ENCODE measurements at places on chromosomes 7 and 10.

DNA sequence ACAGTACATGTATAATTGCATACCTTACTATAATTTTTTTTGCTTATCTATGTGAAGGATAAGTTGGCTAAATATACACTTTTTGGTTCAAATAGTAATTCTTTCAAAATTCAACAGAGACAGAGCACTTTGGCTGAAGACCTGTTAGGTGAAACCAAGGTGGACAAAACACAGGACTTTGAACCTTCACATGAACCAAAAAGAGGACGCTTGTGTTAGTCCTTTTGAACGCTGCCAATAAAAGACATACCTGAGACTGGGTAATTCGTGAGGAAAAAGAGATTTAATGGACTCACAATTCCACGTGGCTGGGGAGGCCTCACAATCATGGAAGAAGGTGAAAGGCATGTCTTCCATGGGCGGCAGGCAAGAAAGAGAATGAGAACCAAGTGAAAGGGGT lies 4.7 kb upstream of the AGMO start:
- no peak for DNase-seq

- no peak for DNase-seq
These were observed 93.2 kb upstream of the KIF5B start for GRCh38 chr10:32149252-32149955.

DNA sequence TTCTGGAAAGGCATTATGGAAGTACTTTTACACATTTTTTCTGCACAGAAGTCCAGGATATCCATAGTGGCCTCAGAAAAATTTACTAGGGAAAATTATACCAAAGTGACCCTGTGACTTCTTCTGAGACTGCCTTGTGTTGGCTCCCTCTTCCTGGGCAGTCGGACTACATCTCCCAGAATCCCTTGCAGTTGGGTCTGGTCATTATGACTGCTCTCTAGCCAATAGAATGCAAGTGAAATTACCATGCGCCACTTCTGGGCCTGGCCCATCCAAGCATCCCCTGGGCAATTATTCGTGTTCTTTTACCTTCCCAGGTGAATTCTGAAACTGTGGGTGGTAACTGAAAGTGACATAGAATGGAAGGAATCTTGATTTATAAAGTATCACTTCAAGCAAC lies 430.9 kb downstream of the ACTR3B start:
- no peak for DNase-seq

DNA sequence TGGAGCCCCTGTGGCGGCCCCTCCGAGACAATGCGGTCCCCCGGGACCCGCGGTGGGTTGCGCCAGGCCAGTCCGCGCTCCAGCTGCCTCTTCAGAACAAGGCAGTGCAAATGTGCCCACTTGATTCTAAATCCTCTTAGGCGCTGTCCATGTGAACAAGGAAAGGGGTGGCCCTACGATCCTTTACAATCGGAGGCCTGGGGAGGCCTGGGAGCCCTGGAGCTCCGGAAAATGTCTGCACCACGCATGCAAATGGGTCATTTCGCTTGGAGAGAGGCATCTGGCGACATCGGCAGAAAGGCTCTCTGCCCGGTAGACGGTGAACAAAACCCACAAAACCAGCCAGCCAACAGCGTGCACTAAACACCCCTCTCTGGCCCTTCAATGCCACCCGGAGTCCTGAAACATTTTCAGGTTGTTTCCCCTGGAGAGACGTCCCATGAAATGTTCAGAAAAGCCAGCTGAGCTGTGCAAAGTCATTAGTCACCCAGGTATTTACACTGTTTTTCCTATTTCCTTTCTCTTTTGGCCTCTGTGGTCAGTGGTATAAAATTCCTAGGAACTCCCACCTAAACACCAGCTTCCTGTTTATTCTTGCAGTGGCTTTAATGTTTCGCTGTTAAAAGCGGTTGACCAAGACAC lies 102.8 kb upstream of the ZNF438 start:
- DNase-seq: no peak

DNA sequence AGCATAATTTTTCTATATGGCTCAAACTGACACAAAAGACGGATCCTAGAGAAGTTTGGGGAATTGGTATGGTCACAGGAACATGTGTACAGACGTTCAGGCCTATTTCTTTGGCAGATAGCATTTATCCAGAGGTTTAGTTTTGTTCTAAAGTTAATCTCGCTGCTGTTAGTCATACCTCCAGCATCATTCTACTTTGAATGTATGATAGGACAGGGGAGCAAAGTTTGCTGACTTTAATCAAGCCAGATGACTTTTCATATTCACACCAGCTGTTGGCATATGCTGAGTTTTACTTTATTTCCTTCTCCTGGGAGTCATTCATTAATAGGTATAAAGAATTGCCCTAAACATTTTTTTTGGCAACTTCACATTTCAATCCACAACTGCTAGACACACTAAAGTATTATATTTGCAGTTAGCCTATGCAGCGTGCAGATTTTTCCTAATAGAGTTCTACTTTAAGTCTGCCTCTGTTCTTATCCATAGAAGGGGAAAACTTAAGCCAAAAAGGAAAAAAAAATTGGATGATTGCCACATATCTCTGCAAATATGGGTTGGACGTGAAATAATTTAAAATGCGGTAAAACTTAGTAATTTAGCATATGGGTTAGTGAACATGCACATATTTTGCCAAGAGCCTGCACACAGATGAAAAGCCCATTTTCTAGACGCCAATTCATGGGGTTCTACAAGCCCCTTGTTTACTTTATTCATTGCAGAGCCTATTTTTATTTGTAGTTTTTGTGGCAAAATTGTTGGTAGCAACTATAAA lies 213.1 kb downstream of the C7orf25 start:
- no peak for DNase-seq

GRCh38 chr7:140676306-140676705 lies 3.6 kb downstream of the ADCK2 start:
- no peak for DNase-seq

DNA sequence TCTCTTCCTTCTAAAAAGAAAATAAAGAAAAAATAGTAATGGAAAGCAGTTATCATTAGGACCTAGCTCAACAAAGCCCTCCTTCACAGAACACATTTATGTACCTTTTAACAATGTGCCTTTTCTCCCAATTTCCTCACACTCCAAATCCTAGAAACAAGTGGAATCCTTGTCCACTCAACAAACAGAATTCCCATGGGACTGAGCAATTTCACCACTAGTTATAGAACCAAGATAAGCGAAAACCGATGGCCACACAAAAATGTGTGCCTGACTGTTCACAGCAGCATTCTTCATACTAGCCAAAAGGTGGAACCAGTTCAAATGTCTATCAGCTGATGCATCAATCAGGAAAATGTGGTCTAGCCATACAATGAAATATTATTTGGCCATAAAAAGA lies 17.3 kb downstream of the DCLRE1C start:
- DNase-seq: no peak

DNA sequence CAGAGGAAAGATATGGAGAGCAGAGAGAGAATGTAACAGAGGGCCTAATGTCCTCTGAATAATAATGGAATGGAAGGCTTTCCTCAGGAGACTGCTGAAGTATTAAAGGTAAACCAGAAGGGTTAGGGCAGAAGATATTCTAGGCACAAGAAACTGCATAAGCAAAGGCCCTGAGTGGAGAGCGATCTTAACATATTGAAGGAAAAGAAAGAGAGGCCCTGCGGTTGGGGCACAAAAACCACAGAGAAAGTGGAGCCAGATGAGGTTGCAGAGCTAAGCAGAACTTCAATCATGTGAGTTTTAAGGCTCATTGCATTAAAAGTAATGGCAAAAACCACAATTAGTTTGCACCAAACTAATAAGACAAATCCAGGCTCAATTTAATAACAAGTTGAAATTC lies 115.8 kb upstream of the VSTM2A start:
- DNase-seq: no peak

GRCh38 chr10:74898201-74898976 lies 72.0 kb downstream of the KAT6B start:
- DNase-seq: no peak

GRCh38 chr10:104779701-104780100 lies 138.6 kb downstream of the SORCS3 start:
- DNase-seq: no peak

DNA sequence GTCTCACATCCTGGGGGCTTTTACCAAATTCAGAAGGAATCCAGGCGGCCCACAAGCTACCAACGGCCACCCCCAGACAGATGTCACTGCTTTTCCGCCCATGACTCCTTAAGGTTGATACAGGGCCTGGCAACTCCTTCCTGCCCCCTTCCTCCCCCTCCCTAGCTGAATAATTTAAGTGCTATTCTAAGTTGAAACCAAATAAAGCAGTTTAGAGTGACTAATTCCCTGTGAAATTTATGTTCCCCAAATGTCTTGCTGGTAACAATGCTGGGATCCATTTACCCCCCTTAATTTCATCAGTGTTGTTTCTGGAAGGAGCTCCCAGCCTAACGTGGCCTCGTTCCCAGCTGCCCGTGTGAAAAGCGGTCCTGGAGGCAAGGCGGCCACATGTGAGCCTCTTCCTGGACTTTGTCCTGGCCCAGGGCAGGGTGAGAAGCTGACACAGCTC lies 109.6 kb downstream of the TMEM130 start:
- DNase-seq: no peak

DNA sequence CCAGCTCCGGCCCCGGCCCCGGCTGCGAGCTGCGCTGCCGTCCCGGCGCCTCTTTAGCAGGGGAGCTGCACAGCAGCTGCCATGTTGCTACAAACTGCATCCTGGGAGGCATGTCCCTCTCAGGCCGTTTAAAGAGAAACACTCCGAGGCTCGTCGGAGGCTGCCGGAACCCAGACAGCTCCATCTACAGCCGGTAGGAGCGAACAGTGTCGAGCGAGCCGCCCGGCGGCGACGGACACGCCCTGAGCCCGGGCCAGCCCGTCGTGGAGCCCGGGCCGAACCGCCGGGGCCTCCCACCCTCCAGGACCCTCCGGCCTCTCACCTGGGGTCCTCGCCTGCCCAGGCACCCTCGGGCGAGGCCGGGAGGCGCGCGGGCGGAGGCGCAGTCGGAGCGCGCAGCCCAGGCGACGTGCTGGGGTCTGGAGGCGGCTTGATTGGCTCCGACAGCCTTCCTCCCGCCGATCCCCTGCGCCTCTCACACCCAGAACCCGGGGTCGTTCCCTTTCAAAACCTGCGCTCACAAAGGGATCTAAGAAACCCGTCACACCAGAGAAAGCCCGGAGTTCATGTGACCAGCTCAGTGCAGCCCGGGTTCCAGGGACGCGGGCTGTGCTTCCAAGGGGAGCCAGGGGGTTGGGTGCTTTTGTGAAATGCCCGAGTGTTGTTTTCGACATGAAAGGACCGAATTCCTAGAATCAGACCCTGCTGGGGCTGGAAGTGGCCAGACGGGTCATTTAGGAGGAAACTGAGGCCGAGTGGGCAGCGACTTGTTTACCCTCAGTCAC lies at the start of gene ZNF777:
TSS of gene ZNF777 (minus strand) at position 570 of the 785 bp plus-strand sequence. CDS start 5,040 bp downstream, outside the sequence.
- DNase-seq: peak; percentile 88

DNA sequence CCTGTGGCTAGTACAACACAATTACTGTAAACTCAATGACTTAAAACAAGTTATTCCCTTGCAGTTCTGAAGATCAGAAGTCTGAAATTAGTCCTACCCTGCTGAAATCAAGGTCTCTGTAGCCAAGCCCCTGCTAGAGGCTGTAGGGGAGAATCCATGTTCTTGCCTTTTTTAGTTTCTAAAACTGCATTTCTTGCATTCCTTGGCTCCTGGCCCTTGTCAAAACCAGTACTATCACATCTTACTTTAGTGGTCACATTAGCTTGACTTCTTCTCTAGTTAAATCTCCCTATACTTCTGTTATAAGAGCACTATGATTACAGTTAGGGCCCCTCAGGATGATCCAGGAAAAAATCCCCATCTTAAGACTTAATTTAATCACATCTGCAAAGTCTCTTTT lies 567.0 kb downstream of the GFRA1 start:
- DNase-seq: no peak

DNA sequence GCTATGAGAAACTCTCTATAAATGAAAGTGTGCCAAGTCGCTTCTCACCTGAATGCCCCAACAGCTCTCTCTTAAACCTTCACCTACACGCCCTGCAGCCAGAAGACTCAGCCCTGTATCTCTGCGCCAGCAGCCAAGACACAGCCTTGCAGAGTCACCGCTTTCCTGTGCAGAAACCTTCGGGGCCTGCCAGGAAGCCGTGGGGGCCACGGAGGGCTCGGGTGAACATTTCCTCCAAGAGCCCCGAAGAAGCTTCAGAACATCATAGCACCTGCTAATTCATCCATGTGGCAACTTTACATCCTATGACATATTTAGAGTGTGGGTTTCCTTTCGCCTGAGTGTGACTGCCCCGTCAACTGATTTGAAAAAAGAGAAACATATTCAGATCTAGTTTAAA lies 55.7 kb upstream of the PRSS58 start:
- DNase-seq: no peak

GRCh38 chr10:17649836-17650235 lies 5.9 kb downstream of the STAM start:
- no peak for DNase-seq

- no peak for DNase-seq
These were observed 443.2 kb upstream of the SEMA3A start for GRCh38 chr7:84637568-84638338.

GRCh38 chr10:77555591-77556212 lies 81.9 kb downstream of the KCNMA1 start:
- no peak for DNase-seq

GRCh38 chr10:124756156-124756903 lies 12.2 kb upstream of the FAM53B start:
- no peak for DNase-seq

Data from Right ventricle myocardium inferior (tissue), 1 donor.